8988T (cell line): ENCODE measurements at places on chromosomes 1 and 21.

DNA sequence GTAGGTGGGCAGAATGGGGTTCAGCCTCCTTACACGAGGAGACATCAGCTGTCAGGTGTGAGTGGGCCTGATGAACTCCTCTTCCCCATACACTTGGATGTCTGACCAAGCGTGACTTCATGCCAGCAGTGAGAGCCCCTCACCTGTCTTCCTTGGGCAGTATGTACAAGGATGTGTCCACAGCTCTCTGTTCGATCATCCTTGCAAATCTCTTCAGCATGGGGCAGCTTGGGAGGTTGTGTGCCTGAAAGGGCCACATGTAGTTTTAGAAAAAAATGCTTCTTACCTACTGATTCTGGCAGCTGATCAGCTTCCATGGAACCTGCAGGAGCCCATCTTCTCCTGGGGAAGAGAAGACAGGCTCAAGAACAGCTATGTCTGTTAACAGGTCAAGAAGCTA, 18.0 kb downstream of the ACP6 start:
- no peak for DNase-seq

GRCh38 chr1:20348326-20348915, 57.7 kb downstream of the VWA5B1 start:
- DNase-seq = no peak

DNA sequence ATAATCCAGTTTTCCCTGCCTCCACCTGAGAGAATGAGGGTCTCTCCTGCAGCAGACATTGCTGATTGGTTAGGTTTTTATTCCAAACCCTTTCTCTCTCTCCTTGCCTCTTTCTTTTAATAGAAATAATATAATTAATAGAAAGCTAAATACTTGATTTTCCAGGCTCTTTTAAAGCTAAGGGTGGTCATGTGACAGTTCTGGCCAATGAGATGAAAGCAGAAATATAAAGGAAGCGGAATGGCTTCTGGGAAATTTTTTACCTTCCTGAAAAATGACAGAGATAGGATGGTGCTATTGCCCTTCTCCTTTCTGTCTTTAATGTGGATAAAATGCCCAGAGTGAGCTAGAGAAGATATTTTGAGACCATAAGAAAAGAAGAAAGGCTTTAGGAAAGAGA, 35.6 kb downstream of the DNAI4 start:
- DNase-seq = no peak

GRCh38 chr1:43172527-43172972, 420 bp downstream of the CFAP57 start:
- peak; percentile 41 for DNase-seq

DNA sequence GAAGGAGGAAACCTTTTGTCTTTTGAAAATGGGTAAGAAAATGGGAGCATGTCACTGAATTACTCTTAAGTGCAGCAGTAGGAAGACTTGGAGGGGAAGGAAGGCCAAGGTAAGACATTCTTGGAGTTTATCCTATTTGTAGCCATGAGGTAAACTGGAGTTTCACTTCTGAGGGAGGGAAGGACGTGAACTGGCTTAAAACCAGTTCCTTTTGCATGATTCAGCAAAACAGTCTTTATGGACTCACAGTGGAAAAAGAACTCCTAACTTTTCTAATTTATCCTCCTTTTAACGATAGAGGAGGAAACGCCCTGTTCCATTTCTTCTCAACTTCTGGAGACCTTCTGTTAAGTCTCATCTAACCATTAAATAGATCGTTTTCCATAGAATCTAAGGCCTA, 2.5 kb downstream of the PRDX6 start:
- no peak for DNase-seq

- DNase-seq = no peak
Observed at GRCh38 chr1:153337980-153338853, 10.4 kb downstream of the PGLYRP4 start.

DNA sequence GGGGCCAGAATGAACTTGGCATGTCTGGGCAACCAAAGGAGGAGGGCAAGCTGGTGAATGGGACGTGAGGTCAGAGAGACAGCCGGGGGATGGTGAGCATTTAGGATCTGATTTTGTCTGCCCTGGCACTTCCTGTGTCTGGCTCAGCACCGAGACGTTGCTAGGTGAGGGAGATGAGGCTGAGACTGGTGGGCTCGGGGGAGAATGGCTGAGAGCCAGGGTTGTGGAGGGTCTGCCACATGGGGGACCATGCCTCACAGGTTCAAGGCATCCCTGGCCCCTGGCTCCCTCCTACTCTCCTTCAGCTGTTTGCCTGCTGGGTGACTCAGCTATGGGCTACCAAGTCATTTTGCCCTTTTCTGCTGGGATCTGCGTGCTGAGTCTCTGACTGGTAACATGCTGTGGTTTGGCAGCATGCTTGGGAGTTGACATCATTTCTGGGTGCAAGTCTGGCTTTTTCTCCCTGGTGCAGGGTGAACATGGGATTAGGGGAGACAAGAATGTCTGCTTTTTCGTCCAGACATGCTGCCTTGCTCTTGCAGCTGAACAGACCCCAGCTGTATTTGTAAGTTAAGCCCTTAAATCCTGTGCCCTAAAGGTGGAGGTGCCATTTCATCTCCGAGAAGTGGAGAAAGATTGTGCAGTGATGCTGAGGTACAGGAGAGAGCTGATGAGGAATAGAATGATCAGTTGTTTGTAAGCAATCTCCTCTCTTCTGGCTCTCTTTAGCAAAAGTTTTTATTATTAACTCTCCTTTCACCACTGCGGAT, 17.6 kb downstream of the GALNT2 start:
- peak; percentile 79 for DNase-seq

GRCh38 chr1:155295183-155295941, 5.9 kb downstream of the PKLR start:
- DNase-seq = no peak

DNA sequence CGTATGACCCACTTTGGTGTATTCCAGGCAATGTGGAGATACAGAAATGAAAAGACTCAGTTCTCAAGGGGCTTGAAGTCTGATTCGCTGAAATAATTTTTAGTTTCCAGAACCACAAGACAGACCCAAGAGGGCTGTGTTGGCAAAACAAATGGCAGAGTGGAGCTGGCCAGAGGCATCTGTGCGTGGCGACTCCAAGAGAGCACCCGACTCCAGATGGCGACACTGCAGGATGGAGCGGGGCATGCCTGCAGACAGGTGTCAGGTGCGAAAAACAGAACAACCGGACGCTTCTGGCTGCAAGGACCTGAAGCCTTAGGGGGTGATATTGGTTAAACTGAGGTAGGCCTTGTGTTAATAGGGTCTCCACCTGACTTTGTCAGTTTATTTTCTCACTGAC, 31.7 kb upstream of the COQ8A start:
- DNase-seq = no peak

- no peak for DNase-seq
Observed at GRCh38 chr21:46532080-46532479, 72.8 kb downstream of the S100B start.

GRCh38 chr1:246397046-246397445, 110.0 kb downstream of the SMYD3 start:
- no peak for DNase-seq

DNA sequence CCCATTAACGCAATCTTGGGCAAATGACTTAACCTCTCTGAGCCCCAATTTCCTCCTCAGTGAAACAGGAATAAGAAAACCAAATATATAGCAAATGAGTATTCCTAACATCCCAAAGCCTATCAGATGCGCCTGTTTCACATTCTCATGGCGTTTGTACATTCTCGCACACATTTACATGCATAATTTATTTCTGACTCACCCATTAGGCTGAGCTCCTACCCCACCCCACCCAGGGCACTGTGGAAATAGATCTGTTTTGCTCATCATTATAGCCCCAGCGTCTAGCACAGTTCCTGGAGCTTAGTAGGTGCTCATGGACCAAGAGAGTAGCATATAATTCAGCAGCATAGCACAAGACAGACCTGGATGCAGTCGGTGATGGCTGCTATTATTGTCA, 146.1 kb upstream of the VANGL1 start:
- no peak for DNase-seq

DNA sequence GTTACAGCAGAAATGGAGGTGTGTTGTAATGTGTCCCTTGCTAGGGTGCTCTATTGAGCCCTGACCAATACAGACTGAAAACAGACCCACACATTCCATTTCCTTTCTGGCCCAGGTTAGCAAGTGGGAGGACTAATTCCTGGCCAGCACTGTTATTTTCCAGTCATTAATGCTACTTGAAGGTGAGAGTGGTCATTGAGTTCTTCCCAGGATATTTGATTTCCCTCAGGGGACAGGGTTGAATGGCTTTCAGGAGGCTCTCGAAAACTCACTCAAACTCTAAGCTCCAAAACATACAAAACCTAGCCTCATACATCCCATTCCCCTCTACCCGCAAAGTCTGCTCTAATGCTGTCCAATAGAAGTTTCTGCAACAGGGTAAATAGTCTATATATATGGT, 6.2 kb downstream of the LRRC52 start:
- DNase-seq = no peak

DNA sequence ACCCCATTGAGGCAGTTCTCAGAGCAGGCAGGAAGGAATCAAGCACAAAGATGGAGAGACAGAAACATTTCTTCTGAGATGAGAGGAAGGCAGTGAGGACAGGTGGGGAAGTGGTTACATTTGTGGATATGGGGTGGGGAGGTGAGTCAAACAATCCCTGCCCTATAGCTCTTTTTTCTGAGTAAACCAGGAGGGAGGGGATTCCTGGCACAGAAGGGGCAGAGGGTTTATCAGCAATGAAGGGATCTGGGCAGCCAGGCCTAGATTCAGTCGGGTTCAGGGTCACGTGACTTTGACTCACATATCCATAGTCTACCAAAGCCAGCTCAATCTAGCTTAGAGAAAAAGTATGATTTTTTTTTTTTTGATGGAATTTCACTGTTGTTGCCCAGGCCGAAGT, 15.7 kb upstream of the PHC2 start:
- DNase-seq = no peak

- no peak for DNase-seq
Observed at GRCh38 chr1:200226268-200226968, 183.4 kb downstream of the ZNF281 start.

GRCh38 chr1:234413990-234414389, 40.7 kb downstream of the COA6 start:
- DNase-seq = no peak
